Panc1 (cell line): ENCODE measurements at places on chromosomes 6 and 20. TPM values are rescaled to one million over a fixed set of nuclear protein-coding genes. Genes with fewer than 3 reads are reported as not detected.

Gene PROCR
- total RNA-seq, result 38.0 TPM

Gene PPP1R3D
- total RNA-seq, result 7.9 TPM

Gene MDC1
- 68.6 TPM for total RNA-seq

DNA sequence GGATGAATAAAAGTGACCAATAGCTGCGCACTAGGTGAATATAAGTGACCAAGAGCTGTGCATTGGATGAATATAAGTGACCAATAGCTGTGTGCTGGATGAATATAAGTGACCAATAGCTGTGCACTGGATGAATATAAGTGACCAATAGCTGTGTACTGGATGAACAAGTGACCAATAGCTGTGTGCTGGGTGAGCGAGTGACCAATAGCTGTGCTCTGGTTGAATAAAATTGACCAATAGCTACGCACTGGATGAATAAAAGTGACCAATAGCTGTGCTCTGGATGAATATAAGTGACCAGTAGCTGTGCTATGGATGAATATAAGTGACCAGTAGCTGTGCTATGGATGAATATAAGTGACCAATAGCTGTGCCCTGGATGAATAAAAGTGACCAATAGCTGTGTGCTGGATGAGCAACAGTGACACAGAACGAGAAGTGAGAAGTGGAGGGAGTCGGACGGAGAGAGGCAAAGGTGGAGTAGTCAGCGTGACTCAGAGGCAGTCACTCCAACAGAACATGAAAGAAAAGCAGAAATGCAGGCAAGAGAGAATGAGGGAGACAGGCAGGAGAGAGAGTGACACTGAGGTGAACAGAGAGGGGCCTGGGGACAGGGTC, 38.5 kb downstream of the RBM38 start:
- H3K4me1 ChIP-seq, result no peaks in the 10 kb centered on the region
- no peak overlapping the region for H3K27ac ChIP-seq
- DNase-seq, result no peak
- no peaks in the 10 kb centered on the region for H3K36me3 ChIP-seq
- H3K4me3 ChIP-seq, result no peak overlapping the region

GRCh38 chr6:166569206-166569605, 17.3 kb downstream of the RAMACL start:
- H3K4me3 ChIP-seq, result no peak overlapping the region
- no peaks in the 10 kb centered on the region for H3K27me3 ChIP-seq
- no peaks in the 10 kb centered on the region for H3K4me1 ChIP-seq
- DNase-seq, result no peak
- H3K27ac ChIP-seq, result no peak overlapping the region

- no peak for DNase-seq
- no peak overlapping the region for H3K4me3 ChIP-seq
- no peaks in the 10 kb centered on the region for H3K4me1 ChIP-seq
Observed at GRCh38 chr6:158110986-158111385, 57.1 kb downstream of the SERAC1 start.

DNA sequence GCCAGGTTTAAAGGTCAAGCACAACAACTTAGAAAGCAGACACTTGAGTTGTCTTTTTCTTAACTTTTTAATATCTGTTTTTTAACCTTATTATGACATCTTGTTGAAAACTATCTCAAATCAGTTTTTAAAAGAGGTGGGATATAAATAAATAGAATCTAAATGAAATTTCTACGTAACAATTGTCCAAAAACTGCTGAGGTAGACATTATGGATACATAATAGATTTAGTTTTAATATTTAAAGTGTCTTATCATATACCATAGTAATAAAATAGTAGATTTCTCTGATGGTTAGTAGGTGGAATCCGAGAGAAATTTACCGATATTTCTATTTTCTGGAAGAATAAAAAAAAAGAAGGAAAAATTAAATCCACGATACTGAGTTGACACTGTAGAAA, 113.9 kb upstream of the MMS22L start:
- H3K27me3 ChIP-seq, result no peaks in the 10 kb centered on the region
- no peaks in the 10 kb centered on the region for H3K4me1 ChIP-seq
- no peak for DNase-seq
- no peak overlapping the region for H3K27ac ChIP-seq
- no peak overlapping the region for H3K4me3 ChIP-seq
